DND-41 (cell line): ENCODE measurements at places on chromosomes 4 and X.

DNA sequence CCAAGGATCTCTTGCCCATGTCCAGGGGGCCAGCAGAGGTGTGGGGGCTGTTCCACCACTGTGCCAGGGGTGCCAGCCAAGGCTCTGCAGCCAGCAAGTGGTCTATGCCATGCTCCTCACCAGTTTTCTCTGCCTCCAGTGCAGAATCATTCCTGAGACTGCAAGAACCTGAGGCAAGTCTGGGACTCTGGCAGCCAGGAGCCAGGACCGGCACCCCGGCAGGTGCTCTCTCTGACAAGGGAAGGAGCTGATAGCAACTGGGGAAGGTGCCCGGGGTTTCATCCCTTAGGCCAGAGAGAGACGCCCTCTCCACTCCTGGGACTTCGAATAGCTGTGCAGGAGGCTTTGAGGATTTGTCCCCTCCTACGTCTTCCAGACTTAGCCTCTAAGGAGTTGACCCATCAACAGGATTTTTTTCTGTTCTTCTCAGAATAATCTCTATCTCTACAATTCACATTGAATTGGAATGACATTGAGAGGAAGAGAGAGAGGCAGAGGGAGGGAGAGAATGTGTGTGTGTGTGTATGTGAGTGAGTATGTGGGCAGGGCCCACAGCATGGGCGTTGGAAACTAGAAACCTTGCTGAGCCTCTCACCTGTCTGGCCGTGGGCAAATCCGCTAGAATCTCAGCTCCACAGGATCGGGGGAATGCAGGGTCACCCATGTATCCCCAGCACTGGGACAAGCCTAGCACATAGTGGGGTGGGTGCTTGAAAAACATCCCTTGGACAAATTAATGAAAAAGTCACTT is 74.5 kb upstream of the AFAP1 start:
- DNase-seq: no peak

DNA sequence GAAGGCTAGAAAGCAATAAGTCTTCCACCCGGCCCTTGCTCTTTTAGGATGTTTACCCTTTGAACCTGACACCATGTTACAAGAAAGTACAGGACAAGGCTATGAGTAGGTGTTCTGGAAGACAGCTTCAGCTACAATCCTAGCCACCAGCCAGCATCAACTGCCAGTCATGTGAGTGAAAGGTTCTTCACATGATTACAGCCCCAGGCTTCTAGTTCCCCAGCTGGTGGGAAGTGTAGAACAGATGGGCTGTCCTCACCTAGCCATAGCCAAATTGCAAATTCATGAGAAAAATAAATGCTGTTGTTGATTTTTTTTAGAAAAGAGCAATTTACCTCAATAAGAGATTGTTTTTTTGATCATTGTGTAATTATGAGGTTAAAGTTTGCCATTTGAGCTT is 60.8 kb downstream of the GRXCR1 start:
- DNase-seq: no peak

- no peak for DNase-seq
Observed at GRCh38 chrX:100358766-100359165, 51.3 kb downstream of the PCDH19 start.

DNA sequence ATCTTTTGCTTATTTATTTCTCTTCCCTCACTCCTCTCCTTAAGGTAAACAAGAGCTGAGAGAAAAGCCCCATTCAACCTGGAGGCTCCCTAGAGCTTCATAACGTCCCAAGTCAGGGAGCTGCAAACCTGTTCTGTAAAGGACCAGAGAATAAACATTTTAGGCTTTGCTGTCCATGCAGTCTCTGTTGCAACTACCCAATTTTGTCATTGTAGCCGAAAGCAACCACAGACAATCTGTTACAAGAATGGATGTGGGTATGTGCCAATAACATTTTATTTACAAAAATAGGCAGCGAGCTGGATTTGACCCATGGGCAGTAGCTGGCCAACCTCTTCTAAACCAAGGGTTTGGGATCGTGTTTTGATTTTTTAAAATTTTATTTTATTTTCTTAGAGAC is 71.3 kb upstream of the TBL1X start:
- no peak for DNase-seq

- peak; percentile 28 for DNase-seq
Observed at GRCh38 chr4:109998867-109999584, 86.3 kb downstream of the EGF start.

GRCh38 chrX:68842351-68842750 is 13.5 kb downstream of the EFNB1 start:
- no peak for DNase-seq

GRCh38 chrX:123188081-123188480 is 4.0 kb downstream of the GRIA3 start:
- no peak for DNase-seq

DNA sequence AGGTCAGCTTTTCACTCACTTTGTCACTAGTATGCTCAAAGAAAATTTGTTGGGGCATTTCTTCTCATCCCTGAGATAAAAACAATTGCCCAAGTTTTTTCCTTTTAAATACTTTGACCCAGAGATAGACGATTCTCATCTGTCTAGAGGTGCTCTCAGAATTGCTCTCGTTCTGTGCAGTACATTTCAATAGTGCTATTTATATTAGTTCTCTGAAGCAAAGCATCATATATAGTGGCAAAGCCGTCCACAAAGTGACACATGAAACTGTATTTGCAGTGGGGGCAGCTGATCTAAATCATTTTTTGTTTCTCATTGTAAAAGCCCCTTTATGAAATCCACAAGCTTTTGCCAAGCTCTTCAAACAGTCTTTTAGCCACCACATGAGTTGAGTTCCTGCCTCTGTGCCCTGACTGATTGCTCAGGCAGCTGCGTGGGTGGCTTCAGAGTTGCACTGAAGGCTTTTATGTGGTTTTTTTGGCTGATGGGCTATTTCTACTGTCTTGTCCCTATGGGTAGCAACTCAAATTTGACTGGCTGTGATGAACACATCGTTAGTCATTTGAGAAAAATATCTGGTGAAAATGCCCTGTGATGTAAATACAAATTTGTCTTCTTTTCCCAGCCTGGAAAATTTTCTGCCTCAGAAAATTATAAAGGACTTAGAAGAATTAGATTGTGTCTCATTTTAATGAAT is 119.1 kb upstream of the OTUD4 start:
- DNase-seq: peak; percentile 69

DNA sequence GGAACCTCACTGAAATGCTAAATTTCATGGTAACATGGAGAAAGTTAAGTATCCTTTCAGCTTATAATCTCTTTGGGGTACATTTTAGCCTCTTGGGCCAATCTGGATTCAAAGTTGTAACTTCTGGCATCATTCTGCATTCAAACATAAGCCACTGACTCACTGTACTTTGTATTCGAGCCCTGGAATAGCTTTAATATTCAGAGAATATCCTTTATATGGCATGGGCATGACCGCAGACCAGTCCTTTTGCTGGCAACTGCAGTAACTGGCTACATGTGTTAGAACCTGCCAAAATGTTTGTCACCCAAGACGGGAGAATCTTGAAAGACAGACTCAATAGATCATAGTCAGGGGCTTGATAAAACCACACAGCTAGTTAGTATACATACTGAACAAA is 3.3 kb downstream of the GASK1B start:
- no peak for DNase-seq

DNA sequence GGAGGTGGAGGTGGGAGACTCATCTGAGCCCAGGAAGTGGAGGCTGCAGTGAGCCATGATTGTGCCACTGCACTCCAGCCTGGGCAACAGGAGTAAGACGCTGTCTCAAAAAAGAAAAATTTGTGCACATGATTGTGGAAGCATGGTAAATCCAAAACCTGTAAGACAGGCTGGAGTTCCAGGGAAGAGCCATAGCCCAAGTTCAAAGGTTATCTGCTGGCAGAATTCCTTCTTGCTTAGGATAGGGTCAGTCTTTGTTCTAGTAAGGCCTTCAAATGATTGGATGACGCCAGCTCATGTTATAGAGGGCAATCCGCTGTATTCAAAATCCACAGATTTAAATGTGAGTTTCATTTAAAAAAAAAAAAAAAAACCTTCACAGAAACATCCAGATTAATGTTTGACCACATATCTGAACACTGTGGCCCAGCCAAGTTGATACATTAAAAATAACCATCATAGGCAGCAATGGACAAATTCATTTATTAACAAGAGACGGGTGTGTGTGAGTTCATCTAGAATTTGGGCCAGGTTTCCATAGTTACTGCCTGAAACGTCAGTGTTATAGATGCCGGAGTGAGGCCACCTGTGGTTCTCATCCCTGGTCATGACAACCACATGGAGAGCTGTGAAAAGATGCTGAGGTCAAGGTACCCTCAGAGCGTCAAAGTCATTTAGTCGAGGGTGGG is 35.2 kb upstream of the SLC2A9 start:
- no peak for DNase-seq

GRCh38 chr4:147194604-147195003 is 248.9 kb upstream of the TTC29 start:
- no peak for DNase-seq

- DNase-seq: no peak
Observed at GRCh38 chr4:41155194-41155830, 59.0 kb downstream of the APBB2 start.

DNA sequence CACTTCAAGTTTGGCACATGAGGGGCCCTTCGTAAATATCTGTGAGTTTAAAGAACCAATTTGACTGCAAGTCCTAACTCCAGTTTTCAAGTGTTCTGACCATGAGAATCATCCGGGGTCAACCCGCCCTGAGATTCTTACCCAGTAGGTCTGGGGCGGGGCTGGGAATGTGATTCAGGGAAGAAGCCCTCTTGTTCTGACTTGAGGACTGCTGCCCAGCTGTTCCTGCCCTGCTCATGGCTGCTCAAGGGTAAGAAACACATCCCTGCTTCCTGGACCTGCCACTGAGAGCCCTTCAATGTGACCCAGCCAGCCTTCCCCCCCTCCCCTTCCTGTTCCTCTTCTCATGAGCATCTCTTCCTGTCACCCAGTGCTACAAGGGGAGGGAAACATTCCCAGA is 92.7 kb upstream of the PGRMC2 start:
- no peak for DNase-seq

- DNase-seq: no peak
Observed at GRCh38 chr4:141853091-141853764, 216.8 kb downstream of the IL15 start.

GRCh38 chrX:95058815-95059214 is 1384.8 kb downstream of the FAM133A start:
- DNase-seq: no peak

DNA sequence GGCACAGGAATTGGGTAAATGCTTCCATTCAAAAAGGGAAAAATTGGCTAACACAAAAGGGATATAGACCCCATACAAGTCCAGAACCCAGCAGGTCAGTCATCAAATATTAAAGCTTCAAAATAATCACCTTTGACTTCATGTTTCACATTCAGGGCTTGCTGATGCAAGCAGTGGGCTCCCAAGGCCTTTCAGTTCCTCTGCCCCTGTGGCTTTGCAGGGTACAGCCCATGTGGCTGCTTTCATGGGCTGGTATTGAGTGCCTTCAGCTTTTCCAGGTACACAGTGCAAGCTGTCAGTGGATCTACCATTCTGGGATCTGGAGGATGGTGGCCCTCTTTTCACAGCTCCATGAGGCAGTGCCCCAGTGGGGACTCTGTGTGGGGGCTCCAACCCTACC is 253.0 kb downstream of the TECRL start:
- DNase-seq: no peak

DNA sequence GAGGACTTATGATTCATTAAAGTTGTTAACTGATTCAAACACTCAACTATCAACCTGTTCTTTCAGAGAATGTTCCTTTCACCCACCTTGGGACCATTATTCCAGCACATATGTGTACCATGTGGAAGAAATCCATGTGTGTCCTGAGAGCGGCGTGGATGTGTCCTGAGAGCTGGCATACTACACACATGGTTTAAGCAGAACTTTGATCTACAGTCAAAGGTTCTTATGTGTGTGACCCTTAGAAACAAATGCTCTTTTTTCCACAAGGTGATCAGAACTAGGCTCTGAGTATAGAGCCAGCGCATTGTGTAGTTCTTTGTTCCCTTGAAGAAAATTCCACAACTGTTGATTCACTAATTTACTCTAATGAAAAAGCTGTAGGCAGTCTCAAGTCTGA is 332.0 kb downstream of the NR3C2 start:
- DNase-seq: no peak

- DNase-seq: peak; percentile 65
Observed at GRCh38 chr4:95095348-95095974, 337.7 kb downstream of the BMPR1B start.

DNA sequence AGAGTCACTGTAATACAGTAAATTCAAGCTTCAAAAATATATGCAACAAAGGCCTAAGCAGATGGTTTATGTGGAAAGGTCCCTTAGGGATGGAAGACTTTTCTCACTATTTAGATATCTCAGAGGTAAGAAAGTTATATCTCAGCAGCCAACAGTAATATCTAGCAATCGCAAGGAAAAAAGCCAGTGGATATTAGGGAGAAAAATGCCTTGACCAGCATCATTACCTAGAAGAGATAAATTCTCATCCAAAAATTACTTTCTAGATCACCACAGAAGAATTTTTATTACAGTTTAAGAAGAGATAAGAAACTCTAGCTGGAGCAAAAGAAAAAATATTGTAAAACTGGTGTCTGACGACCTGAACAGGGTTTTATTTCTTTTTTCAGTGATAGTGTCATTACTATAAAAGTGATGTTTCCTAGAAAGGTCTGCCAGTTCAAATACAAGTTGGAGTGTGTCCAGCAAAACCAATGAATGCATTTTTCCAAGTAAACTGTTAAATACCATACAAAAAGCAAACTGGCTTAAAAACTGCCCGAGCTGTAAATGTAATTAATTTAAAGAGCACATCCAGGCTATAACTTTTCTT is 100.0 kb downstream of the ATP11C start:
- DNase-seq: no peak

DNA sequence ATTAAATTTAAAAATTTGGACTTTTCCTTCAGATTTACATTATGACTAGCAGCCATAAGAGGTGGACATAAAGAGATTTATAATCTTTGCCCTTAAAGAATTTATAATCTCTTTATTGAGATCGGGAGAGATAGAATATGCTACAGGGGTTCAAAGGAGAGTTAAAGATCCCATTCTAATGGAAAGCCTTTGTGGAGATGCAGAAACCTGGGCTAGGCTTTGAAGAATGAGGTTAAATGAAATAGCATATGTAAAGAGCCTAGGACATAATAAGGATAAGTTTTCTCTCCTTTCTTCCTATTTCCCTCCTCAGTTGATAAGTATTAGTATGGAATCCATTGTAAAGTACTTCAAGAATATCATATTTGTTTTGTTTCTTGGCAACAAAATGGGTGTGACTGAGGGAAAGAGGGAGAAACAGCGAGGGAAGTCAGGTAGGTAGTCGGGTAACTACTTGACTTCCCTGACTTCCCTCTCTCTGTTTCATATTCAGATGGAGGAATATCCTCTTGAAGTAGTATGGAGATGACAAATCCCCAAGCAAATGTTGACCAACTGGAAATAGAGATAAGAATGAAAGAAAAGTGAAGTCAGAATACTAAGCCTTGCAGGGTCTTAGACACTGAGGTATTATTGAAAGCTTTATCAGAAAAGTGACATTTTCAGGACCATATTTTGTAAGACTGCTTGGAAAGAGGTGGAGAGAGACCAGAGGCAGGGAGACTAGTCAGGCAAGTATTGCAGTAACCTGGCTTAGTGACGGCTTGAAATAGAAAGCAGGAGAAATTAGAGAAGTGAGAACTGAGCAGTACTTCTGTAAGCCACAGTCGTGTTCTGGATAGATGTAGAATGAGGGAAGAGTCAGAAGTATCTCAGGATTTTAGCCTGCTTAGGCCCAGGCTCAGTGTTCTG is 82.9 kb downstream of the PDLIM5 start:
- DNase-seq: no peak

- DNase-seq: no peak
Observed at GRCh38 chrX:10578527-10578926, 41.9 kb downstream of the MID1 start.

GRCh38 chrX:25079020-25079419 is 63.3 kb upstream of the ARX start:
- DNase-seq: no peak

GRCh38 chr4:7140692-7141069 is 51.7 kb upstream of the SORCS2 start:
- no peak for DNase-seq
